Stimulated activated CD8-positive, alpha-beta memory T cell treated with anti-CD3 and anti-CD28 coated beads, Interleukin-2, amount 100 ng/mL, for 1 hour (primary cell): ENCODE measurements at places on chromosomes 11 and 22.

- no peak for DNase-seq
Measured at GRCh38 chr22:25448435-25449051, 115.9 kb upstream of the GRK3 start.

- DNase-seq: no peak
Measured at GRCh38 chr22:32648486-32648885, 153.0 kb upstream of the TIMP3 start.

- DNase-seq: no peak
Measured at GRCh38 chr11:15972838-15973237, 383.5 kb downstream of the SOX6 start.

DNA sequence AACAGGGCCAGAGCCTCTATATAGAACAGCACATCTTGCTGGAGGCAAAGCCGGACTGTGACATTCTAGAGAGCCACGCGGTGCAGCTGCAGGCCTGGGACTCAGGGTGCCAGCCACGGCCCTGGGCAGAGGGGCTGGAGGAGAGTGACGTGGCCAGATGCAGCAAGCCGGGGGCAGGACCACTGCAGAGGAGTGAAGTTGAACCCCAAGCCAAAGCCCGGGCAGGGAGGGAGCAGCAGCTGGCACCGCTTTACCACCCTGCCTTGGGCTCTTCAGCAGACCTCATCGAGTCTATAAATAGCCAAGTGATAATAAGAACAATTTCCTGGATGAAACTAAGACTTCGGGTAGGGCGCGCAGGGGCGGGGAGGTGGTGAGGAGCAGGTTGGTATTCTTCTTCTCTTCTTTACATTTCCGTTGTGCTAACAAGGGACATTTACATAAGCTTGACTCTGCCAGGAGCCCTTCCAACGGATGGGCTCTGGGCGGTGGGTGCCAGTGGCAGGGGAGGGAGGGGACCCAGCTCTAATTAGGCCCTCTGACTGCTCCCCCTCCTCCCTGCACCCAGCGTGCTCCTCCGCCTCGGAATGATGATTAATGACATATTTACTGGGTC is 110.2 kb downstream of the ST3GAL4 start:
- DNase-seq: no peak

DNA sequence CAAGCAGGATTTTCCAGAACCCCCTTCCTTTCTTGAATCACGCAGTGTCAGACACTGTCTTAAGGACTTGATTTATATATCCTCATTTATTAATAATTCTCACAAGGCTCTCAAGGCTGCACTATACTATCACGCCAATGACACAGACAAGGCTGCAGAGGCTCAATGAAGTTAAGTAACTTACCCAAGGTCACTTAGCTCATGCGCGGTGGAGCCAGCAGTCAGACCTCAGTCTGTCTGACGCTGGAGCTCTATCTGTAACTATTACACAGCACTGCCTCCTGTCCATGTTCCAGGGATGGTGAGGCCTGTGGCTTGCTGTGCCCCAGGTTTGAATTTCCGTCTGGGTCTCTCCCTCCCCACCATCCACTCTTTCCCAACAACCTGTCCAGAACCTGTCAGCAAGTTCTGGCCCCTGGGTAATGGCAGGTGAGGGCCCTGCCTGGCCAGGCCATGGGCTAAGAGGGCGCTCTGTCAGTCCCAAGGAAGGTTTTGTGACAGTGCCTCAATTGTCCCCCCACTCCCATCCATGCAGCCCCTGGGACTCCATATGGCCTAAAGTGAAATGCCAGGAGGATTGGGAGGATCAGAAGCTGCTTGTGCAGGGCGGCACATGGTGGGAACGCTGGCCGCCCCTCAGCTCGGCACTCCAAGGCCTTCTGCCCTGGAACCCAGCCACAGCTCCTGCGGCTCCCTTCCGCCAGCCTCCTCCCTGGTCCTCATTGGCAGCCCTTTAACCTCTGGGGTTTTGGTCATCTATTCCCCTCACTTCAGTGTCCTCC is 8.6 kb downstream of the KCNC1 start:
- DNase-seq: no peak

GRCh38 chr11:44979543-44980399 is 29.1 kb upstream of the TP53I11 start:
- DNase-seq: no peak

- no peak for DNase-seq
Measured at GRCh38 chr11:43895601-43896000, 15.0 kb downstream of the ALKBH3 start.

- no peak for DNase-seq
Measured at GRCh38 chr22:47196166-47196849, 433.9 kb downstream of the TBC1D22A start.

GRCh38 chr11:111772535-111772934 is 6.3 kb upstream of the PPP2R1B start:
- no peak for DNase-seq

- no peak for DNase-seq
Measured at GRCh38 chr11:27904358-27905055, 203.4 kb downstream of the KIF18A start.

DNA sequence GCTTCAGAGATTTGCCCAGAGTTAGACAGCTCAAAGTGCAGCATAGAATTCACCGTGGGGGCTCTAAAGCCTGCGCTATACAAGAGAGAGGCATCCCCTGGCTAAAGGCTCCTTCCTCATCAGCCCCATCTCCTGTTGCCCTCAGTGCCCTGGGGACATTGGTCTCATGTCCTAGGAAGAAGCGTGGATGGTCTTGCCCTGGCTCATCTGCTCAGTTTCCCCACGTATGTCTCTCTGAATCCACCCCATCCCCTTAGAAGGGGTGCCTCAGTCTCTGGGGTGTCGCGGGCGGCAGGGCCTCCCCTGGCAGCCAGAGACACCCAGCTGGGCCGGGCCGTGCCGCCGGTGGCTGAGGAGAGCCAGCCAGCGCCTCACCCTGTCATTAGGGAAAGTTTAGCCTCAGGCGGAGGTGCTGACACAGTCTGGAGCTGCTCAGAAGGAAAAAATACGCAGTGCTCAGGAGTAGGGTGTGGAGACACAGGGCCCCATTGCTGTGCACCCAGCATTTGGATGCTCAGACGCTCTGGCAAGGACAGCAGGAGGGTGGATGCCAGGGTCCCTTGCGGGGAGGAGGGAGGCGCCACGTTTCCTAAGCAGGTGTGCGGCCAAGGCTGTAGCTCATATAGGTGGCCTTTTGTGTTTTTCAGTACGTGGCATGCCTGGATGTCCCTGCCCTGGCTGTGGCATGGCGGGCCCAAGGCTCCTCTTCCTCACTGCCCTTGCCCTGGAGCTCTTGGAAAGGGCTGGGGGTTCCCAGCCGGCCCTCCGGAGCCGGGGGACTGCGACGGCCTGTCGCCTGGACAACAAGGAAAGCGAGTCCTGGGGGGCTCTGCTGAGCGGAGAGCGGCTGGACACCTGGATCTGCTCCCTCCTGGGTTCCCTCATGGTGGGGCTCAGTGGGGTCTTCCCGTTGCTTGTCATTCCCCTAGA is 1.3 kb downstream of the SLC39A13 start:
- no peak for DNase-seq

- DNase-seq: no peak
Measured at GRCh38 chr11:112670806-112671570, 290.2 kb upstream of the NCAM1 start.

DNA sequence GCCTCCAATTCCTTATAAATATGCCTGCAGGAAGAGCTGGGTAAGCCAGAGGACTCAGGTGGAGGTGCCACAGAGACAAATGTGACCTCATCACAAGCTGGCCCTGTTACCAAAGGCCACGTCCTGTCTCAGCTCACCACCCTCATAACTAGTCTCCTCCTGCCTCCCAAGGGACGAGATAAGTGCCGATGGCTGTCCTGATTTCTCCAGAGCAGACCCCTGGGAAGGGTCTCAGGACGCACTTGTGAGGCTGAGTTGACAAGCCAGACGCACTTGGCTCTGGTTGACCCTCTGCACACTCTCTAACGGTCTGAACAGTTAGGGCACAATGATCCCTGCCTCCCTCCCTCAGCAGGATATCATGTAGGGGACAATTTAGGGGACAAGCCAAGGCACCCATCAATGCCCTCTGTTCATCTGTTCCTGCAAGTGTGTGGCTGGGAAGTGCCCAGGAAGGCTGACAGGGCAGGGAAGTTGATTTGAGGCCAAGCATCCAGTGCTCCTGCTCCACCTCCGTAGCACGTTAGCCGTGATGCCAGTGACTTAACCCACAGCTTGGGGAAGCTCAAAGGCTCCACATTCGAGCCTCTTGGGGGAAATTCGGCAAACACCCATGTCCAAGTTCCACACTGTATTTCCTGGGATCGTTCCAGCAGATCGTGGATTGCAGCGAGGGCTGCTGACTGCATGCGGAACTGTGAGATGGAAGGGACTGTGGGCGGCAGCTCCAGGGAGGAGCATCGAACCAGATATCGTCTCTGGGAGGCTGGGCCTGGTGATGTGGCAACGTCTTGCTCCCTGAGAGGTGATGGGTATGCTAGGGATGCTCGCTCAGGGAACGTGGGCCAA is 2.8 kb downstream of the SMIM38 start:
- no peak for DNase-seq

DNA sequence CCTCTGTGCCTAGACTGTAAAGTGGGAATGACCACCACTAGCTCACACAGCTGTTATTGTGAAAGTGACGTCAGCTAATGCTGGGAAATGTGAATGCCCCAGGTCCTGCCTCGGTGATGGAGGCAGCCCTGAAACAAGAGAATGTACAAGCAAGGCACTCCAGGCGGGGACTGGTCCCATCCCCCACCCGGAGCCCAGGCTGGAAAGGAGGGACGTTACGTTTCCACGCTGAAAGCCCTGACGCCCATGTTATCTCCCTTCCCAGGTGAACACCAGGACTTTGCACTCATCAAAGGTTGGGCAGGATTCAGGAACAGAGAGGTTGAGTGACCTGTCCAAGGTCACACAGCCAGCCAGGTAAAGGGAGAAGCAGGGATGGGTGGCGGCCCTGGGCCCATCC is 784 bp downstream of the SULT4A1 start:
- no peak for DNase-seq

DNA sequence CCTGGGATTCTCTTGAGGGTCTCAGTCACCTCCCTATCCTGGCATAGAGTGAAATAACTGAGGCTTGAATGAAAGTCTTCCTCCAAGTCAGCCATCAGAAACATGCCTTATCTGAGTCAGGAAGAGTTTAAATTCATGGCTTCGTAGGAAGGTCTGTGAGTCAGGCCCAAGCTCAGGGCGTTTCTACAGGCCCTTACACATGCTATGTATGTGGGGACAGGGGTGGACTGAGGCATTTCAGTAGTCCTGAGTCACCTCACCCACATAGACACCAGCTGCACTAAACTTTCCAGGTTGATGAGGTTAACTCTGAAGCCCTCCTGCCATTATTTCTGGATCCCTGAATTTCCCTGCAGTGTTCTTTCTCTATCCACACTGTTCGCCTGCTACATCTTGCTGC is 134.6 kb upstream of the RCN1 start:
- DNase-seq: no peak

DNA sequence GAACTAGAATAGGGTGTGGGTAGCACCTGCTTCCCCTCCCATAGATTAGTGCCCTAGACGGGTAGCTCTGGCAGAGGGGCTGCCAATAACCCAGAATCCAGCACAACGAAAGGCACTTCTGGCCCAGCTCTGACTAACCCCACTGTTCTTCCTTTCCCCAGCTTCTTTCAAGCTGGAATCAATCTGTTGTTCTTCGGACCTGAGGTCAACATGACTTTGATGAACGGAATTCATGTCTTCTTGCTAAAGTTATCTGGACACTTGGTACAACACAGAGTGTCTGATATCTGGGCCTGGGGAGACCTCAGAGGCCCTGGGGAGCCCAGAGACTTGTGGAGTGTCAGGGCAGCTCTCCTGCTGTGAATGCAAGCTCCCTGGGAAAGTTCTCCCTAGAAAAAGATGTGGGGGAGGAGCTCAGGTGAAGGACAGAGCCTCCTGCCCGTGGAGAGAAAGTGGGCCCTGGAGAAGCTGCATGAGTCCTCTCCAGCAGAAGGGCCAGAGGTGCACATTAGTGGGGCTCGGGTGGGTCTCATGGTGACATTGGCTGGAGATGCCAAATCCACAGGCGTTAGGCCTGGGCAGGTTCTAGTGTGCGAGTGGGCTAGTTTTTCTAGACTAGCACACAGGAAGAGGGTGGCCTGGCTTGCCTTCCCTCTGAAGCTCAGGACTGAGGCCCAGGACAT is 6.3 kb downstream of the KCNJ11 start:
- DNase-seq: no peak

DNA sequence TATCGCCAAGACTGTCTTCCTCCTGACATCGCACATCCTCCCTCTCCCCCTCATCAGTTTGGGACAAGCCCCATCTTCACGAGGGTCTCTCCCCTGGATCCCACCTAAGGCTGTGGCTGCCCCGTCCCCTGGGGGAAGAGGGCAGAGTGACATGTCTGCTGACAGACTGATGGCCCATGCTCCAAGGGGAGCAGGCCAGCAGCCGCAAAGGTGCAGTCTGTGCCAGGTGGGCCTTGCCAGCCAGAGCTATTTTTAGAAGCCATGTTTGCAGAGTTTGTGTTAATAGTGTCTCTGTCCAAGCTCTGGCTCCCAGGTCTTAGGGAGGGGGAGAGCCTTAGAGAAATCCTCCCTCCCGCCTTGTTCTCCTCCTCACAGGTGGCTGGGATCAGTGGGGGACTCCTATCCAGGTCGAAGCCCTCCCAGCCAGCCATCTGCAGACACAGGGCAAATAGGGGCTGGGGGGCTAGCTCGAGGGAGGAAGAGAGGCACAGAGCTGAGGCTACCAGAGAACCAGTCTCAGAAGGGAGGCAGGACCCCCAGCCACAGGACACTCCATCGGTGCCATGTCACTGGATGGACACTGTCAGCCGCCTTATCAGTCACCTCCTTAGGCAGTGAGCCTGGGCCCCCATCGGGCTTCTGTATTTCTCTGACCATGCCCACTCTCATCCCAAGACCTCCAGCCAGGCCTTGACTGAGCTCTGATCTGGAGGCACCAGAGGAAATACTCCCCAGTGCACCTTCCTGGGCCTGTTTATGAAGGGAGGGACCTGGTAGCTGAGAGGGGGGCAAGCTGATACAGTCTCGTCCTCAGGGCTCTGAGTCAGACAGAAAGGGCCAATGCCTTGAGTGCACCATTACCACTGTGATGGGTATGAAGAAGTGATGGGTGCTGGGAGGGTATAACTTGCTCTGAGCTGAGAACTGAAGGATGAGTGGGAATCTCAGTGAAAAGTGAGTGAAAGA is 49.3 kb downstream of the CHRDL2 start:
- no peak for DNase-seq

DNA sequence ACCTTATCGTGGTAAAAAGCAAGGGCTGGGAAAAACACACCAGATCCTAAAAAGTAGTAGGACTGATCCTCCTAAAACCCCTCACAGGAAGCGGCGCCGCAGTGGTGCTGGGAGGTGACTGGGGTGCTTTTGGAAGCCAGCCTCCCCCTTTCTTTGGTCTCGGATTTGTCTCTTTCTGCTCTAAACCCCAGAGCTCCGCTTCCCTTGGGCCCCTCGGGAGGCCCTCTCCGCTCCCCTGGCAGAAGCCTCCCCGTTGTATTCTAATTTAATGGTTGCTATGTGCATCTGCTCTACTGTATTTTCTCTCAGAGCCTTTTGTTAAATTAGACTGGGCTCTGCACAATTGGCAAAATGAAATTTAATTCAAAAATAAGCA is 587.7 kb downstream of the OPCML start:
- DNase-seq: no peak
